ENCODE measurements at places on chromosomes 12 and 14.

GRCh38 chr12:79448816-79449215 is 241.9 kb downstream of the PAWR start:
- no peak for DNase-seq

DNA sequence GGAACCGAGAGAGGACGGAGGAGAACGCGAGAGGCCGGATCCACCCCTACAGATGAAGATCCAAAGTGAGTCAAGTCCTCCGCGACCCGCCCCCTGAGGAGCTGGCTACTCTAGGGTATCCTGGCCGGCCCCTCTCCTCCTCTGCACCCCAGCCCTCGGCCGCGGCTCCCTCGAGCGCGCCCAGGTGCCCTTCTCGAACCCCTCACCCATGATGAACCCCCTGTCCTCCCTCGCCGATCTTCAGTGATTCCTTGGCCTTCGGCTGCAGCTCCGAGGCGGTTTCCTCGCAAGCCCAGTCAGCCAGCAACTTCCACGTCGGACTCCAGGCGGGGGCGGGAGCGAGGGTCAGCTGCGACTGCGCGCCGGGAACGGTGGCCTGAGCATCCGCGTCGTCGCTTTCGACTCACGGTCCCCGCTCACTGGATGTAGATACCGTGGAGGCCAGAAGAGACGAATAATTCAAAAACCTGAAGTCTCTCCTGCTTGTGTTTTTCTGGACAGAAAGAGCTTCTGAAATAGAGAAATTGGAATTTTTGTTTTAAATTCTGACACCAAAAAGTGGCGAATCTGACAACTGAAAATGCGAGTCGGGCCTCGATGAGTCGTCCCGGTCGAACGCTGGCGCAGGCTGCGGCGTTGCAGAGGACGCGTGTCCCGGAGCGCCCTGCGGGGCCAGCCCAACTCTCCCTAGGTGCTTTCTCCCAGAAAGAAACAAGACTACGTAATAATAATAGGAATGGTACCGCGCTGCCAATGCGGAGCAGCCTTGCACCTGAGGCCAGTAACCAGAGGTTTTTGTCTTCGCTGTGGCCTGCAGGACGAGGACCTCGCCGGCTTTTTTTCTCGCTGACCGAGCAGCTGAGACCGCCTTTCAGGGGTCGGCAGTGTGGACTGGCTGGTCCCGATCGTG is at the start of gene ARL1:
Gene ARL1 (minus strand): TSS at position 337 of the 910 bp plus-strand sequence. CDS start 127 bp downstream, at position 210.
- peak; percentile 85 for DNase-seq

GRCh38 chr12:106863189-106863588 is 88.7 kb downstream of the RIC8B start:
- DNase-seq: no peak

- DNase-seq: no peak
Observed at GRCh38 chr12:96902076-96902475, 5.0 kb upstream of the NEDD1 start.

- DNase-seq: no peak
Observed at GRCh38 chr14:104879201-104879982, 14.3 kb downstream of the CEP170B start.

GRCh38 chr12:27524839-27525753 is 1.1 kb downstream of the PPFIBP1 start:
- peak; percentile 40 for DNase-seq

DNA sequence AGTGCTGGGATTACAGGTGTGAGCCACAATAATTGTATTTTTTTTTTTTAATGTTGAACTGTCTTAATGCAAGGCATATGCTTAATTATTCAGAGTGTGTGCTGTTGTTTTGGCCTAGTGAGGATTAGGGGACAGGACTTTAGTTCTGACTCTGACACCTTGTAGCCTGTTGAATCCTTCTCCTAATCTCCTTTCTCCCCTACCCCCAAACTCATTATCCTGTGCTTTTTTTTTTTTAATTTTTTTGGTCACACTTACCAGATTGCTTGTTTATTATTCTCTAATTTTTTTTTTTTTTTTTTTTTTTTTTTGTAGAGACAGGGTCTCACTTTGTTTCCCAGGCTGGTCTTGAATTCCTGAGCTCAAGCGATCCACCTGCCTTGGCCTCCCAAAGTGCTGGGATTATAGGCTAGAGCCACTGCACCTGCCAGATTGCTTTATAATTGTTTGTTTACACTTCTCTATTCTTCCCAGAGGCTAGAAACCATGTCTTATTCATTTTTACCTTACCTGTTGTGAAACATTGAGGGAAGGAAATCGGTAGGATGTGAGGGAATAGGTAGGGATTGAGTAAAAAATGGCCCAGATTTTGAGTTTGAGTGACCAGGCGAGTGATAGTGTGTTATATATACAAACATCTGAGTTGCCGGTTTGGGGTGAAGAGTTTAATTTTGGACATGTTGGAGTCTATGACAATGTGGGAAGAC is 32.2 kb downstream of the DIP2B start:
- DNase-seq: no peak

DNA sequence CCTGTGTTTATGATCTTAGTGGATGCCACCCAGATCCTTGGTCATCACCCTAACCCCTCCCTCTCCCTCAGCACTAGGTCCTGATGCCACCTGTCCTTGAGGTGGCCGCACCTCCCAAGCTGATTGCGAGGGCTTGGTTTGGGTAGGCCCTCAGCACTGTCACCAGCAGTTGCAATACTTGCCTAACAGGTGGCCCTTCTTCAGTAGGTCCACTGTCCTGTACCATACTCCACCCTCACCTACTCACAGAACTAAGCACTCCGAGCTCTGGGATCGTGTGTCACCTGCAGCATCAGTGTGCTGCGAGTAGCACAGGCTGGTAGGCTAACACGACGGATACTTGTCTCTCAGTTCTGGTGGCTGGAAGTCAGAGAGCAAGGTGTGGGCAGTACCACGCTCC is 14.0 kb upstream of the SERPINA12 start:
- no peak for DNase-seq

DNA sequence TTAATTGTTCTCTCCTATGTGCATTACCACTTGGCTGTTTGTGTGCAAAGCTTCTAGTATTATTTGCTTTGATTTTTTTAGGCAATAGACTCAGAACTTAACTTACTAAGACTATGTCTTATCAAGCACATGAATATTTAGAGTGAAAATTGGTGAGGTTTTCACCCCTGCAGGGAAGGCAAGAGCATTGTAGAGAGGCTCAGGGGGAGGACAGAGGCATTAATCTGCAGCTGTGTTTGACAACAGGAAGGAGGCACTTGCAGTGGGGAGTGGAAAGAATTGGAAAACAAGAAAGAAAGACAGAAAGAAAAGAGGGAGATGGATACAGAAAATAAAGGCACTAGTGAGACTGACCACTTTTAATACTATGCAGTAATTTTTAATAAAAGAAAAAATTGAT is 431.6 kb downstream of the PDZRN4 start:
- DNase-seq: no peak

GRCh38 chr14:64401949-64402348 is 13.8 kb downstream of the MTHFD1 start:
- no peak for DNase-seq

- DNase-seq: no peak
Observed at GRCh38 chr12:116465407-116465806, 93.8 kb upstream of the MAP1LC3B2 start.

DNA sequence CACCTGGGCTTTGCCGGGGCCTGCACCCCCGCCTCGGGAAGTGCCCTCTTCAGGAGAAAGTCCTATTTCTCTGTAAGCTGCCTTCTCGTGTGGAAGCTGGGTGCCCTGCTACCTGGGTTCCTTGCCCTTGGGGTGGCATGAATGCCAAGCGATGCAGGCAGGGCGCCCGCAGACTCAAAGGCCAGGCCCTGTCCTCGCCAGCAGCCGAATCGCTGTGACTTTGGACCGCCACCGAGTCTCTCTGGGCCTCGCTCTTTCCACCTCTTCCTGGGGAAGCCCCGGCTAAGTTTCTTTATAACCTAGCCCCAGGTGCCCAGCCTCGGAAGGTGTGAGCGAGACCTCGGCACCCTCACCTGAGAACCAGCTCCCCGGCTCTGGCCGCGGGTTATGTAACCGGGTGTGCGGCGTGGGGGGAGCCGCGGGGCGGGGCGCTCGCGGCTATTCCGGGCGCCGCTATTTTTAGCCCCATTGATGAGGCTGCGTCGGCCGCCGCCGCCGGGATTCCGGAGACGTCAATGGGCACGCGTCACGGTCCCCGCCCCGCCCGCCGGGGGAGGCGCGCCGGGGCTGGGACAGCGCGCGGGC is 14.6 kb upstream of the NR4A1 start:
- peak; percentile 90 for DNase-seq

- DNase-seq: no peak
Observed at GRCh38 chr14:76904100-76904739, 78.0 kb downstream of the LRRC74A start.

All from colonic mucosa (tissue), 4 donors.